CD4-positive, alpha-beta T cell treated with Interleukin-17A for 4 hours (primary cell): ENCODE measurements at places on chromosomes 4 and X.
A peak's percentile ranks its signal among the peaks of the same experiment; 100 is the strongest.

DNA sequence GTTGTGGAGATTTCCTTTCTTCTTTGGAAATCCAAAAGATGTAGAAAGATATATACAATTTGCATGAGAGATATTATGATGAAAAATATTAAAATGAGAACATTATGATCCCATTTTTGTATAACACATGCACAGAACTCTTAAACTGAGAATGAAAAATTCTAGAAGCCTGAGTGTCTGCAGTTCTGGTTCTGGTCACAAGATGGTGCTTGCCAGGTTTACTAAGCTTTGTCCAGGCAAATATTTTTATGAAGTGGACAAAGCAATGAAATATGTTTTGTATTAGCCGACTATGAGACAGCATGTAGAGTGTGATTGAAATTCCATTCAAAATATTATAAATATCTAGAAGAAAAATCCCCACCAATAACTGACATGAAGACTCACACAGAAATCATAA, 2.2 kb downstream of the PWWP3B start:
- no peak for DNase-seq

GRCh38 chr4:173666-174314, 49.5 kb downstream of the ZNF718 start:
- DNase-seq: no peak

GRCh38 chrX:1545776-1546408, 8.9 kb upstream of the P2RY8 start:
- no peak for DNase-seq

GRCh38 chrX:70007946-70008345, 41.8 kb downstream of the AWAT2 start:
- no peak for DNase-seq

GRCh38 chr4:174427571-174428140, 94.6 kb downstream of the HPGD start:
- no peak for DNase-seq

DNA sequence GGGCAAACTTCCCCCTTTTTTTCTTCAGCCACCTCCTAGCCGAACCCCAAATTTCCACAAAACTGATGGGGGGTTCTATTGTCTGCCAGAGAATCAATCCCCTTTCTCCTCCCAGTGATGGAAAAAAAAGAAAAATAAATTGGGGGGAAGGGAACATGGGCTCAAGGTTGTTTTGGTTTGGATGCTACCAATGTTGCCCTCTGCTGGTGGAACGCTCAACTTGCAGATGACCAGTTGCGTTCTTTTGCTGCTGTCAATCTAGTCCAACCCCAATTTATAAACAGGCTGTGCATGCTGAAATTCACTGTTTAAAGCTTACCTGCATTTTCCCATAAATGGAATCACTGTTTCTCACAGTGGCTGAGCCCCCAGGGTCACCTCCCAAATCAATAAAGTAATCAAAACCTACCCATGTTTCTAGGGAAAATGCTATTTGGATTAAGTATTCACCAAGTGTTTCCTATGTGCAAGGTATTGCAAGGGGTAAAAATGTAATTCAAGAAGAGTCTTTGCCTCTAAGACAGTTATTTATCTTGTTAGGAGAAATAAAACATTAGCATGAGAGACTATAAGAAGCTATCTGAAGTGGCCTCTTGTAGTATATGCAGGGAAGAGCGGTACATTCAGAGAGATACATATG, 116.7 kb upstream of the TMEM164 start:
- peak; percentile 41 for DNase-seq

- DNase-seq: no peak
Measured at GRCh38 chr4:11739992-11740391, 311.3 kb upstream of the HS3ST1 start.

DNA sequence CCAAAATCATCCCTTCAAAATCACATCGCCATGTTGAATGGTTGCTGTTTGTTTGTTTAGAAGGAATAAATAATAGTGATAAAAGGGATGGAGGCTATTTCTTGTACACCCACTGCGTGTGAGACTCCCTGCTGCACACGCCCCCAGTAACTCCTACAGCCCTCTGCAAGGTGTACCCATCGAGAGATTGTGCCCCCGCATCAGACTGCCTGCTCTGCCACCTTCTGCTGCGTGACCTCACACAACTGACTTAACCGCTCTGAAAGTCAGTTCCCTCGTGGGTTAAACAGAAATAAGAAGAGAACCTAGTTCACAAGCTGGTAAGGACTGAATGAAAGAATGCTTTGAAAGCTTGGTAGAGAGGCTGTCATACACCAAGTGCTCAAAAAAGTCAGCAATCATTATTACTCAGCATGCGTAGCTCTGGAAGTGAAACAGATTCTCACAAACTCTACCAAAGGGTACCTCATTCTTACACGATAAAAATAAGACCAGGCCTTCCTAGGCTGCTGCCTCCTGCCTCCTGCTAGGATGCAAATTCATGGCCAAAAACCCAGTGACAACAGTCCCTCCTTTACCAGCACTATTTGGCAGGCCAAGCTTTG, 147.1 kb downstream of the CPEB2 start:
- DNase-seq: no peak

GRCh38 chrX:40684092-40684491, 36.7 kb upstream of the CXorf38 start:
- no peak for DNase-seq

GRCh38 chrX:9947131-9947794, 19.9 kb upstream of the CLDN34 start:
- DNase-seq: no peak

DNA sequence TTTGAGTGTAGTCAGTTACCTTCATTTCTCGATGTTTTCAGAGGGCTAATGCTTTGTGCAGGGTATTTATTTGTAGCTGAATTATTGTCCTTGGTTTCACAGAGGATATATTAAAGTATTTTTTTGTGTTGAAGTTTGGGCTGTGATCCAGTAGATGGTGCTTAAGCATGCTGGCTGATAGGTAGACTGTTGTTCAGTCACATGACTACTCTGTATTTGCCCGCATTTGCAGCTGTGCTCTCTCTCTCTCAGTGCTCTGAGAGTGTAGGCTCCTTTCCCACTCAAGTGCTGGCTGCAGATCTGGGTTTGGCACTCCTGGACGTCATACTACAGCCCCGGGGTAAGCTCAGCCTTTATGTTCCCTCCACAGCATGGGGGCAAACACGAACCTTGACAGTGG, 21.7 kb downstream of the RAB40AL start:
- DNase-seq: no peak

- no peak for DNase-seq
Measured at GRCh38 chr4:85756938-85757337, 282.0 kb downstream of the ARHGAP24 start.

- no peak for DNase-seq
Measured at GRCh38 chrX:136272325-136272724, 21.1 kb upstream of the MAP7D3 start.
